Stimulated activated CD8-positive, alpha-beta memory T cell treated with anti-CD3 and anti-CD28 coated beads, Interleukin-4, amount 100 ng/mL, for 24 hours (primary cell): ENCODE measurements at places on chromosomes 1 and 21.

DNA sequence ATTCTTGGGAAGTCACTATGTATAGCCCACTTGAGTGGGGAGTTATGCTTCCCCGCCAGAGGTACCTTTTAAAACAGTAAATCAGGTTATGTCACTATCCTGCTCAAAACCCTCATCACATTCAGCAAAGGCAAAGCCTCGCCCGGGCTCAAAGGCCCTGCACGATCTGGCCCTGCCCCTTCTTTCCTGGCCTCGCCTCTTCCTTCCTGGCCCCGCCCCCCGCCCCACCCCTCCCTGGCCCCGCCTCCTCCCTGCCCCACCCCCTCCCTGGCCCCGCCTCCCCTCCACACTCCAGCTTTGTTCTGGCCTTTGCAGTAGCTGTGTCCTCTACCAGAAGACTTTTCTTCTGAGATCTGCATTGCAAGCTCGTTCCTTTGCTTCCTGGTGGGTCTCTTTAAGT is 6.6 kb downstream of the LDLRAD2 start:
- DNase-seq, result peak; percentile 11

DNA sequence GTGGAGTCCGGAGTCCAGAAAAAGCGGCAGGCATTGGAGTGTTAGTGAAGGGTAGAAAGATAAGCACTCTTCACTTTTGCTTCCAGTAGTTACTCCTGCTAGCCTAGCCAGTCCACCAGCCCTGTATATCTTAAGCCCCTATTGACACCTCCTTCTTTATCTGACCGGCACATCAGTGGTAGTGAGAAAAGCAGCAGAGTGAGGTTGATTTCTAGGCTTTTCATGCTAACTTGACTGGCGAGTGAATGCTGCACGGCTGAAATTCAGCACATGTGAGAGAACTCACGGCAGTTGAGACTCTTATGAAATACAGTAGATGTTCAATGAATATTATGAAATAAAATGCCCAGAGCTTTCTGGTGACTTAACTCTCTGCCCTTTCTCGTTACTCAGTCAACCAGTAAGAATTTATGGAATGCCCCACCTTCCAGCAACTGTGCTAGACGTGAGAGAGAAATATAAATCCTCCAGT is 128.2 kb downstream of the CACHD1 start:
- DNase-seq, result no peak

DNA sequence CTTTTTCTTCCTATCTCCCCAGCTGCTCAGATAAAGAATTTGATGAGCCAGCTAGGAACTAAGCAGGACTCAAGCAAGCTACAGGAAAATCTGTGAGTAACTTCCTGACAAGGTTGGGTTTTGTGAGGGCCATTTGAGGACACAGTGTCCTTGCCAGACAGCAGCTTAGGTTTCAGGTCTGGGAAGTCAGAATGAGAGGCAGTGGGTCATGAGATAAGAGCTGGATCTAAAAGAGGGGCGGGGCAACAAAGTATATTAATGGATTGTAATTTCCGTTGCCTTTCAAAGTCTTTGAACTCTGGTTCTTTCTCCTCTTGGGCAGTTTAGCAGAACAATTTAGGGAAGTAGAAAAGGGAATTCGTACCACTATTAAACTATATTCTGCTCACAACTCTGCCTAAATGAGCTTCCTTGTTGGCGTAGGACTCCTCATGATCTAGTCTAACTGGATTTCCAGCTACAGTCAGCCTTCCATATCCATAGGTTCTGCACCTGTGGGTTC is 16.6 kb downstream of the STX12 start:
- DNase-seq, result no peak

GRCh38 chr1:150093805-150094204 is 26.2 kb downstream of the VPS45 start:
- DNase-seq, result no peak

- DNase-seq, result no peak
These were observed 10.3 kb upstream of the KCNE1 start for GRCh38 chr21:34522284-34522683.

DNA sequence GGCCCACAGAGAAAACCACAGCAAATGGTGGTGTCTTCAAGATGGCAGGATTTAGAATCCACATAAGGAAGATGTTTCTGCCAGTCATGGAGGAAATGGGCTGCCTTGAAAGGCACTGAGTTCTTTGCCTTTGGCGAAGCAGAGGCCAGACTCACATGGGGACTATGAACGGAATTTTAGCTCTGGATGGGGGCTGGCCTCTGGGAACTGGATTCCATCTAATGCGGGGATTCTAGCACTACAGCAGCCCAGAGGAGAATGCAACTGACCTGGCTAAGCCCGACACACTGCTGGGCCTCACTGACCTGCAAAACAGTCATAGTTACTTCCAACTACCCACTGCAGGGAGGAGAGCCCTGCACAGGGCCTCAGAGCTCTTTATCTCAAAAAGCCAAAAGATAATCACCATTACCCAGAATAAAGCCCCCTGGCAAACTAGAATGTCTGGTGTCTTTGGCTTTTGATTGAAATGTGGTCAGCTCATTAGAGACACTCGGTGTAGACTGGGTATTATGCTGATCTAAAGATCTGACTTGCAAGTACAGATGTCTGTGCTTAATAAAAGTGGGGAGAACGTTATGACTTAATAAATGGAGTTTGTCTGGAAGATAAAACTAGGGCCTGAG is 11.6 kb downstream of the HCRTR1 start:
- no peak for DNase-seq

DNA sequence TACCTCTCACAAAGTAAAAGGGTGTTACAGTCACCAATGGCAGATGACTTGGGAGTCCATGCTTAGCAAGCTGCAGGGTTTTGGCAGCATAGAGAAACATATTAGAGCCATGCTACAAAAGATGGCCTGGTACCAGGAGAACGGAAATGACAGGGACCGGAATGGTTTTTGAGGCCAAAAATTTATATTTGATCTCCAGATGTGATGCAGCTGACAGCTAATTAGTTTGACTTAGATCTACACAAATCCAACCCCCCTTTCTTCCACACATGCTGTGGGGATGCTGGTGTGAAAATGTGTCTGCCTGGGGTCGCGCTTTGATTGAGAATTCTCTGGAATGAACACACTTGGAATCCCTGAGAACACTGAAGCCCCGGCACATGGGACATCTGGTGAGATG is 26.5 kb downstream of the SYF2 start:
- no peak for DNase-seq

DNA sequence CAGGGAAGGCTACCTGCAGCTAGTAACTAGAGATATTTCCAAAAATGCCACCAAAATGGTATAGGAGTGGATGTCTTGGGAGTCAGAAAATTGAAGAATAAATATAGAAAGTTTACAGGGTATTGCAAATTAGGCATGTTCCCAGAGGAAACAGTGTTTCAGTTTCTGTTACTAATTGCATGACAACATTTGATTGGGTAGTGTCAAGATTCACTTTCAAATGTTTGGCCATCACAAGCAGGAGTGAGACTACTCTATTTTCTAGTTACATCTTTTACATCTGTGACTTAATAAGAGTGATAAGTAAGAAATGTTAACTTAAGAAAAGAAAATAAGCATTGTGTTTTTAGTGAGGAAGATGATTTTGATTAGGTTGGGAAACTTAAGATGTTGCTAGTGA is 30.2 kb downstream of the AMY1C start:
- DNase-seq, result no peak

- DNase-seq, result no peak
These were observed 171.6 kb downstream of the TRIM33 start for GRCh38 chr1:114339379-114339778.

DNA sequence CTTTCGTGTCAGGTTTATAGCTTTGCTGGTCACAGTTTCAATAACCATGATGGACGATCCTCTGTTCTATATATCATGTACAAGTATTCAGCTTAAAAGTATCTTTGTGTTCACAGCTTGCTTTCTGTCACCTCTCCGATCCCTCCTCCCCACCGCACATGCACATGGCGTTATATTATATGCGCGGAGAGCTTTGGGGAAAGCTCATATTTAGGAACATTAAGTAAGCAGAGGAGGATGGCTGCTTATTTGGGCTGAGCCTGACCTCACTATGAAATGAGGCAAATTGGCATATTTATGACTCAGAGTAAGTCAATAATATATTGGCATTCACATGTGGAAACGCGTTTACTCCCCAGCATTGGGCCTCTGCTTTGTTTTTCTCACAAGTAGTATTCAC is 360.5 kb downstream of the HLX start:
- no peak for DNase-seq

- peak; percentile 41 for DNase-seq
These were observed 2.0 kb downstream of the EFHD2 start for GRCh38 chr1:15411593-15412137.

GRCh38 chr1:4152266-4152665 is 252.2 kb upstream of the C1orf174 start:
- DNase-seq, result no peak

GRCh38 chr1:59672851-59673572 is 141.7 kb upstream of the HOOK1 start:
- no peak for DNase-seq

GRCh38 chr1:115310581-115311473 is 27.2 kb downstream of the NGF start:
- no peak for DNase-seq

- DNase-seq, result no peak
These were observed 165.9 kb downstream of the ADGRL4 start for GRCh38 chr1:78840453-78841271.

GRCh38 chr1:107251839-107252238 is 111.0 kb downstream of the NTNG1 start:
- no peak for DNase-seq

DNA sequence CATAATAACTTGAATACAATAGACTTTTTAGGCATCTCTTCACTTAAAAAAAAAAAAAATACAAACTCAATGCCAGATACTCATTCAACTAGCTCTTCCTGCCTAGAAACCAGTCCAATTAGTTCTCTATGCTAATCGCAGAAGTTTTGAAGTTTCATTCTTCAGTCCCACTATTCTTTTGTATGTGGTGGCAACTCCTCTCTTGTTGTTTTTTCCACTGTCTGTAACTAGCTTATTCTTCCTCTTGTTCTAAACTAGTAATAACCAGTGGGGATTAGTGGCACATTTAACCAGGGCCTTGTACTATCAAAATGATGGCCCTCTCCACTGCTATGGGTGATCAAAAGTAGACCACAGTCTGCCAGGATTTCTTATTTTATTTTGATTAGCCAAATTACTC is 52.5 kb downstream of the SELENOF start:
- no peak for DNase-seq

DNA sequence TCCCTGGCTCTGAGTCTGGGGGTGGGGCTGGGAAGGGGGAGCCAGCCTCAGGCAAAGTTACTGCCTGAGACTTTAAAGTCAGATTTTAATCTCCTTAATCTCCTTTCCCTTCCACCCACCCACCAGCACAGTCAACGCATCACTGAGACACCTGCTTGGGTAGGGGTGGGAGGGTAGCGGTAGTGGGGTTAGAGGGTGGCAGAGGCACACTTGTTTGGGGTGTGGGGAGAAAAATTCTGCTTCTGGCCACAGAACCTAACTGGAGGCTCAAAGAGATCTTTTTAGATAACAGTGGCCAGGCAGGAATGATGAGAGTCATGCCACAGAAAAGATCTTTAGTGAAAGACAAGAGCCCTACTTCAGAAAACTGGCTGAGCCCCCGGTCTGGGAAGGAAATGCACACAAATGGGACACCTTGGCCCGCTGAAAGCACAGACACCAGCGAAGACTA is 44.1 kb downstream of the CD247 start:
- DNase-seq, result no peak

GRCh38 chr1:174222166-174222949 is 63.0 kb downstream of the RABGAP1L start:
- DNase-seq, result no peak

- no peak for DNase-seq
These were observed 14.9 kb downstream of the ABCA4 start for GRCh38 chr1:94105957-94106529.

GRCh38 chr1:75745276-75745675 is 20.8 kb downstream of the ACADM start:
- DNase-seq, result no peak

DNA sequence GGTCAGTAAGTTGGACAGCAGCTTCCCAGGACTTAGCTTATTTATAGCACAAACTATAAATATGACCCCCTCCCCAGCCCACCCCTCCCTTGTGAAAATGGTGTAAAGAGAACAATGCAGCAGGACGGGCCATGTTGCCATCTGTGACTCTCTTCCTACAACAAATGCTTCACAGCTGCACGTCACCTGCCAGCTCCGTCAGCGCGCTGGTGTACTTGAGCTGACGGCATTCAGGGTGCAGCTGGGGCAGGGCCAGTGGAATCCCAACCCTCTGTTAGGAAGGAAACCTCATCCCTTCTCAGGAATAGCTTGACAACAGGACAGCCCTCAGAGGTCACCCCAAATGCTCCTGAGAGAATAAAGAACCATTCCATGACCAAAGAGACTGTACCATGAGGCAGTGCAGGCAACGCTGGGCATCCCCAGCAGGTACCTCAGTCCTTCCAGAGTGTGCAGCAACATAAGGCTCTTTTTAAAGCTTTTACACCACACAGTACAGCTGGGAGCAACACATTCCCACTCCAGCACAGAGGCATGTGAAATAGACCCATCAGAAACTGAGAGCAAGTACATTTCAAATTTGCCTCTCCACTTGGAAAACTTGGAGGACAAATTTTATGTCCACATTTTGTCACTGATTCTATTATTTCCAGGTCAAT is 85.0 kb downstream of the ATP1A1 start:
- DNase-seq, result no peak

DNA sequence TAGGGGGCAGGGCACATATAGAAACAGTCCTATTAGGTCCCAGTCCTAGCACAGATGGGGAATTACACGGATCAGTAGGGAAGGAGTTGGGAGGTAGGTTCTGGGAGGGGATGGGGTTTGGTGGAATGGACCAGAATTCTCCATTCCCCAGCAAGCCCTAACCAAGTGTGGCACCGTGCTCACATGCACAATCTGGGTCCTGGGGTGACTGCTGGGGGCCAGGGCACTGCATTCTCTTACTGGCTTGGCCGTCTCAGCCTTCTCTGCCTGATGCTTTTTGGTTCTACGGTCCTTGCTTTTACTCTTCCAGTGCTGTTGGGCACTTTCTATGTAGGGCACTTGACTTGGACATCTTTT is 53.9 kb downstream of the NENF start:
- no peak for DNase-seq

GRCh38 chr1:205662135-205662738 is 18.1 kb downstream of the SLC45A3 start:
- no peak for DNase-seq

- no peak for DNase-seq
These were observed 39.8 kb downstream of the TGFBR3 start for GRCh38 chr1:91846007-91846638.

DNA sequence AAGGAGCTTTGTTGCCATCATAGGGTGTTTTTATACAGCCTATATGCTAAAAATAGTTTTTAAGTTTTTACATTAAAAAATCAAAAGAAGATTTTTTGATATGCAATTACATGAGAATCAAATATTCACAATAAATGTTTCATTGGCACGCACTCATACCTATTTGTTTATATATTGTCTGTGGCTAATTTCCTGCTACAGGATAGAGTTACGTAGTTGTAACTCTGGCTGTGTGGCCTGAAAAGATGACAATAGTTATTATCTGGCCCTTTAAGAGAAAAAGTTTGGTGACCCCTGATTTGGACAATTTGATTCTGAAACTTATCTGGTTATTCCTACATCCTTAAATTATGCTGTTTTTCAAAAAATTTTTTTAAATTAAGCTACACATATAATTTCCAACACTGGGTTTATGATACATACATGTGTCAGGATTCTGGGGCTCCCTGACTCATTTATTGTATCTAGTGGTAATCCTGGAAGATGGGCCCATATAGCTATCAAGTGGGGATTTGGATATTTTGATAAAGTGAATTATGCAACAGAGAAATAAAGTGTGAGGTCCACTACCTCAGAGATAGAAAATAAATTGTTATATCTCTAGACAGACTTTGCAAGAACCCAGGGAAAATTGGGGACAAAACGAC is 370.2 kb upstream of the LYPLAL1 start:
- no peak for DNase-seq
